Temporal lobe (tissue), 4 donors: ENCODE measurements at places on chromosomes 3 and 15. TPM values are rescaled to one million over a fixed set of nuclear protein-coding genes. Genes with fewer than 3 reads are reported as not detected.

The NCK1 gene
- total RNA-seq: 21.1 TPM

The GPR62 gene
- total RNA-seq: 0.25 TPM

The LRRC34 gene
- 7.1 TPM for total RNA-seq

The ZCWPW2 gene
- total RNA-seq: 4.2 TPM

The GP9 gene
- total RNA-seq: 0.25 TPM

The GPR156 gene
- 4.2 TPM for total RNA-seq

The SLC24A5 gene
- total RNA-seq: not detected

The GOLGA8S gene
- under 0.01 TPM for total RNA-seq

The BOC gene
- total RNA-seq: 8.1 TPM

The CTDSPL2 gene
- total RNA-seq: 89.2 TPM

The USP19 gene
- total RNA-seq: 42.8 TPM

The EPHA3 gene
- 105 TPM for total RNA-seq

The CFAP44 gene
- total RNA-seq: 5.4 TPM

The MFGE8 gene
- total RNA-seq: 27.5 TPM

The SAXO2 gene
- 4.7 TPM for total RNA-seq

The CCK gene
- 24.3 TPM for total RNA-seq

The AADACL2 gene
- total RNA-seq: not detected

The CHRNA7 gene
- total RNA-seq: 4.2 TPM

The P2RY1 gene
- 11.6 TPM for total RNA-seq

The POLQ gene
- 2.0 TPM for total RNA-seq

The RTP1 gene
- 0.25 TPM for total RNA-seq

The CFAP91 gene
- 4.9 TPM for total RNA-seq

The GPR149 gene
- total RNA-seq: 1.7 TPM

The RHOV gene
- 8.9 TPM for total RNA-seq

The NMNAT3 gene
- total RNA-seq: 7.4 TPM

The MRPL46 gene
- 14.5 TPM for total RNA-seq

The NOX5 gene
- total RNA-seq: not detected

The RTP4 gene
- total RNA-seq: not detected

The LOXL1 gene
- total RNA-seq: 3.0 TPM

The RASL12 gene
- total RNA-seq: 2.2 TPM

The FETUB gene
- not detected for total RNA-seq

The FAIM gene
- total RNA-seq: 19.9 TPM

The GOLGA8M gene
- 0.25 TPM for total RNA-seq

The CERS3 gene
- total RNA-seq: 0.74 TPM

The SECISBP2L gene
- total RNA-seq: 85.6 TPM

The LXN gene
- total RNA-seq: 3.2 TPM

The ZNF619 gene
- total RNA-seq: 4.2 TPM

The ITGA11 gene
- total RNA-seq: 1.5 TPM
